ENCODE measurements at places on chromosomes 4 and X.

GRCh38 chrX:68693481-68694434 lies 46.3 kb downstream of the STARD8 start:
- H3K27me3 ChIP-seq, result no peaks in the 10 kb centered on the region
- H3K4me3 ChIP-seq, result no peak overlapping the region
- H3K36me3 ChIP-seq, result no peaks in the 10 kb centered on the region
- H3K4me1 ChIP-seq, result no peaks in the 10 kb centered on the region
- no peak overlapping the region for H3K27ac ChIP-seq

DNA sequence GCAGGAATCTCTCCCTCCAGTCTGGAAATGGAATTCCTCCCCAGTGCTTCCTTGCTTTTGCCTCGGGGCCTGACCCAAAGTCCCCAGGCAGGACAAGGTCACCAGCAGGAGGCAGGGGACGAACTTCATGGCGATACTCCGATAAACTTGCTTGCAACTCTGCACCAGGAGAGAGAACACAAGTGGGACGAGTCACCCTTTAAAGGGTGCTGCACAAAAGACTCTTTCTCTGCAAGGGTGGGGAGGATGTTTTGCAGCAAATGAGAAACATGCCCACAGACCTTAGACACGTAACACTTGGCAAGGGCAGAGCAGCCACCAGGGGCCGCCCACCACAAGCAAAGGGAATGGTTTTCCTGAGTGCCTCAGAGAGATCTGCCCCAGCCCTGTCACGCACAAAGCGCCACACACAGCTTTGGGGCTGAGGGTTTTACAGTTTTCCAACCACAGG lies at the start of gene FGFBP2:
TSS of gene FGFBP2 (minus strand) at position 175 of the 451 bp plus-strand sequence. CDS start at position 129, 46 bp downstream.
- no peak within 1 kb of the TSS for H3K4me3 ChIP-seq
- peaks cover 9% of the 10 kb centered on the region for H3K27me3 ChIP-seq
- DNase-seq, result peak; percentile 59
- no peaks in the 10 kb centered on the region for H3K4me1 ChIP-seq
- no peak within 1 kb of the TSS for H3K27ac ChIP-seq

GRCh38 chr4:149972407-149972806 lies 105.8 kb upstream of the DCLK2 start:
- no peaks in the 10 kb centered on the region for H3K4me1 ChIP-seq
- H3K36me3 ChIP-seq, result no peaks in the 10 kb centered on the region
- H3K27me3 ChIP-seq, result no peaks in the 10 kb centered on the region
- no peak overlapping the region for H3K4me3 ChIP-seq
- no peak for DNase-seq
- H3K27ac ChIP-seq, result no peak overlapping the region

DNA sequence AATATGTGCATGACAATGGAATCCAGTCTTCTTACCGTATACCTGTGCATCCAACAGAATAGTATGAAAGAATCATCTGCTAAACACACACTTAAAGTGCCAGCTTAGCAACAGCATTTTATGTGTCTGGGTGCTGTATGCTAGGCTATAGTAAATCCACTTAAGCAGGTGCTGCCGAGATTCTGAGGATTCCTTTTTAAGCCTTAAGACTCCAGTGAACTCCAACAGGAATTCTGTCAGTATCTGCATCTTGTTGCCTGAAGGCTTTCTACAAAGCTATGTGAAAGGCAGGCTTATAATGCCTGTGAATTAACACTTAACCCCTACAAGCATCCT lies 1076.4 kb upstream of the PABPC4L start:
- no peak overlapping the region for H3K27ac ChIP-seq
- no peak for DNase-seq
- no peaks in the 10 kb centered on the region for H3K27me3 ChIP-seq
- no peak overlapping the region for H3K4me3 ChIP-seq

DNA sequence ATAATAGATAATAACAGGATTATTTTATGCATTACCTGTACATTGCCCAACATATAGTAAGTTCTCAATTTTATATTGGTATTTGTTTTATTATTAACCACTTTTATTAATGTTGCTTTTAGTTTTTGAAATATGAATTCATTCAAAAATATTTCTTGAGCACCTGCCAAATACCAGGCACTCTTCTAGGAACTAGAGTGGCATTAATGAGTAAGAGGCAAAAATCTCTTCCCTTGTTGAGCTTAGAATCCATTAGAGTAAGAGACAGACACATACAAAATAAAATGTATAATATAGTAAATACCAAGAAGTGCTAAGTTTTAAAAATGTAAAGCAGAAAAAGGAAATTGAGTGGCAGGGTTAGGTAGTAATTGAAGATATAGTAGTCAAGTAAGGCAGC lies 45.8 kb downstream of the TET2 start:
- no peaks in the 10 kb centered on the region for H3K4me1 ChIP-seq
- DNase-seq, result no peak
- H3K4me3 ChIP-seq, result no peak overlapping the region
- H3K27me3 ChIP-seq, result no peaks in the 10 kb centered on the region

- DNase-seq, result no peak
- H3K27ac ChIP-seq, result no peak overlapping the region
- H3K27me3 ChIP-seq, result no peaks in the 10 kb centered on the region
- H3K4me3 ChIP-seq, result no peak overlapping the region
- no peaks in the 10 kb centered on the region for H3K36me3 ChIP-seq
- H3K4me1 ChIP-seq, result no peaks in the 10 kb centered on the region
Measured at GRCh38 chrX:113919387-113919786, 664.5 kb upstream of the HTR2C start.

GRCh38 chr4:147854154-147854553 lies 122.3 kb downstream of the ARHGAP10 start:
- H3K4me1 ChIP-seq, result no peaks in the 10 kb centered on the region
- H3K36me3 ChIP-seq, result no peaks in the 10 kb centered on the region
- H3K27me3 ChIP-seq, result no peaks in the 10 kb centered on the region
- no peak overlapping the region for H3K27ac ChIP-seq
- no peak overlapping the region for H3K4me3 ChIP-seq

DNA sequence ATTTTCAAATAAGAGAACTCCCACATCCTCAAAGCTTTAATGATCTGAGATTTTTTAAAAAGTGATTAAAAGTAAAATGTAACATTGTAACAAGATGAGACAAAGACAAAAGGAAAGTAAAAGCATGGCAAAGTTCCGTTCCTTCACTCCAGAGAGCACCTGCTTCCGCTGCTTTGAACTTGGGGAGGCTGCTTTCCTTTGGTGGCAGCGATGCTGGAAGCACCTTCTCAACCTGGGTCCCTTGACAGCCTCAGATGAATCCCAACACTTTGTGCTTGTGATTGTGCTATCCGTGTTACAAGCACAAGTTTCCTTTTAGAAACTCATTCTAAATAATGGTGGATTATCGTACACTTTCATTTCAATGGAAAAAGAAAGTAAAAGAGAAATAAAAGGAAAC lies 59.7 kb downstream of the HADH start:
- no peak overlapping the region for H3K4me3 ChIP-seq
- peaks cover 81% of the 10 kb centered on the region for H3K36me3 ChIP-seq
- no peaks in the 10 kb centered on the region for H3K27me3 ChIP-seq
- no peak for DNase-seq

DNA sequence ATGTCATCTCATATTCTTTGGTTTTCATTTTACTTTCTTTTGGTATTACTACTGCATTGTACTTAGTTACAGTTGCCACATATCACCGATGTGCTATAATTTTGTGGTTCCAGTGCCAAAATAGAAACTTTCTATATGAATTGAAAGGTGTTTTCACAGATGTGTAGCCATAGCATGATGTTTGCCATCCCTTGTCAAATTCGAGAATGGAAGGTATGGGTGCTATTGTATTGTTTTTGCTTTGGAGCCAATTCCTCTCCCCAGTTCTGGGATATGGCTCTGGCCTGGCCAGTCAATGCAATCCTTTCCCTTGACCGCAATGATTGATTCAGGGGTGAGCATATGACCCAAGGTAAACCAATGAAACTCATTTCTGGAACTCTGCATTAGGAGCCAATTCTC lies 86.2 kb upstream of the RPS6KA3 start:
- no peak for DNase-seq
- no peaks in the 10 kb centered on the region for H3K36me3 ChIP-seq
- no peaks in the 10 kb centered on the region for H3K27me3 ChIP-seq
- H3K27ac ChIP-seq, result no peak overlapping the region
- H3K4me1 ChIP-seq, result no peaks in the 10 kb centered on the region

DNA sequence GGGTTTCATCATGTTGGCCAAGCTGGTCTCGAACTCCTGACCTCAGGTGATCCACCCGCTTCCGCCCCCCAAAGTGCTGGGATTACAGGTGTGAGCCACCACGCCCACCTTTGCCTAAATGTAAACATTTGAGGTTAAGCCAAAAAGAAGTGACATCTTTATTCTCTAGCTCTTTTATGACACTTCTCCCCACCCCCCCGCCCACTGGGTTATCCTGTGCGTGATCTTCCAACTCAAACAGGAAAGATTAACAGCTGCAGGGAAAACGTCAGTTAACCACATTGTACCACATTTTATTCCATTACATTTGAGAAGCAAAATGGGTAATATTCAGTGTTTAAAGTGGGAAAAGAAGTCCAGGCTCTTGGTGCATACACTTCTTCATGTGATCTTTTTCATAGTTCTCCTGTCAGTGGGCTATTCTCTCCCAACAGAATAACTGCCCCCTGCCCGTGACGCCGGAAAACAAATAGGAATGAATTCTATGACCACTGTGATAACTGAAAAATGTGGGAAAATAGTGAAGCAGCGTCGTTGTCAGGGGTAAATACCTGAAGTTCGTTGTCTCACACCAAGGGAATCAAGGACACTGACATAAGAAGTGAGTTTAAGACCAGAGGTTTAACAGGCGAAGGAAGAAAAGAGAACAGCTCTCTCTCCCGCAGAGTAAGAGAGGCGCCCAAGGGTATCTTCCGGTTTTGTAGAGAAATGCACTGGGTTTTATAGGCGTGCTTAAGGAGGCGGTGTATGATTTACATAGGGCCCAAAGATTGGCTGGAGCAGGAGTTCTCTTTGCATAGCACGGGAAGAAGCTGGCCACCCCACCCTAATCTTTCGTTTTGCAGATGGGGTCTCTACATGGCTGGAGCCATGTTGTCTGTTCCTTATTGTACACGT lies 9.7 kb upstream of the SRD5A3 start:
- no peaks in the 10 kb centered on the region for H3K27me3 ChIP-seq
- no peaks in the 10 kb centered on the region for H3K36me3 ChIP-seq
- peaks cover 22% of the 10 kb centered on the region for H3K4me1 ChIP-seq
- DNase-seq, result peak; percentile 84
- H3K4me3 ChIP-seq, result peak overlapping the region; percentile 46
- peak overlapping the region; percentile 94 for H3K27ac ChIP-seq

DNA sequence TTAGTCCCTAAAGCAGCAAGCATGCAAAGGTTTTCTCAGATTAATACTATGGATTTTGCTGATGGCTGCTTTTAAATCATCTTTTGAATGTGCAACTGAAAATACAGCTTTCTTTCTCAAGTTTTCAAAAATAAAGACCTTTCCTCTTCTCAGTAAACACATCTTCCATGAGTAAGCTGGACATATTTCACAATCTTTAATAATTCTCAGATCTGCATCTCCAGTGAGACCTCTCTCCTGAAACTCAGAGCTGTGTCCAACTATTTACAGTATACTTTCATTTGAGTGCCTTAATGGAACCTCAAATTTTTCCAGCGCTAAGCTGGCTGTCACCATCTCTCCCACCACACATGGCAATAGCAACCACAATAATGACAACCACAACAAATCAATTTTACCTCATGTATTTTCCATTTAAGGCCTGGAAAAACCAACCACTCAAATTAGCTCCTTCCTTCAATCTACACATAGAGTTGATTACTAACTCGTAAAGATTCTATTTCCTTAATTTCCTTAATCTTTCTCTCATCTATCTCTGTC lies 192.4 kb upstream of the RPL34 start:
- H3K36me3 ChIP-seq, result no peaks in the 10 kb centered on the region
- no peaks in the 10 kb centered on the region for H3K27me3 ChIP-seq
- H3K27ac ChIP-seq, result no peak overlapping the region
- H3K4me1 ChIP-seq, result peaks cover 19% of the 10 kb centered on the region
- no peak overlapping the region for H3K4me3 ChIP-seq

- no peak overlapping the region for H3K27ac ChIP-seq
- no peak for DNase-seq
- no peaks in the 10 kb centered on the region for H3K27me3 ChIP-seq
Measured at GRCh38 chr4:44965435-44966095, 239.2 kb upstream of the GNPDA2 start.

DNA sequence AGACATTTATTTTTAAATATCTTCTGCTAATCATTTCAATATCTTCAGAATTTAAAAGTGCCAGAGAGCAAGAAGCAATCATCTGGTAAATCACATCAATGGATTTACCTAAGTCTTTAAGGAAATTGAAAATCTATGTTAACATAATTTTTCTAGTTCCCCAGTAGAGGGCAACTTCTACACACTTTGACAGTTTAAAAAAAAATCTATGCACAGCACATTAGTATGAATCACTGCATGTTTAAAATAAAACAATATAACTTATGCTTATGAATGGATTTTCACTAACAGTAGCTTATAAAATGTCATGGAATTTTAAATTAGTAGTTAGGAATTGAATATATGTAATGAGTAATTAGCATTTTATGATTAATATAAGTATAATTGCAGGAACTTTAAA lies 126.5 kb downstream of the REELD1 start:
- H3K27ac ChIP-seq, result no peak overlapping the region
- no peak overlapping the region for H3K4me3 ChIP-seq
- no peaks in the 10 kb centered on the region for H3K27me3 ChIP-seq
- no peaks in the 10 kb centered on the region for H3K4me1 ChIP-seq
- no peak for DNase-seq

DNA sequence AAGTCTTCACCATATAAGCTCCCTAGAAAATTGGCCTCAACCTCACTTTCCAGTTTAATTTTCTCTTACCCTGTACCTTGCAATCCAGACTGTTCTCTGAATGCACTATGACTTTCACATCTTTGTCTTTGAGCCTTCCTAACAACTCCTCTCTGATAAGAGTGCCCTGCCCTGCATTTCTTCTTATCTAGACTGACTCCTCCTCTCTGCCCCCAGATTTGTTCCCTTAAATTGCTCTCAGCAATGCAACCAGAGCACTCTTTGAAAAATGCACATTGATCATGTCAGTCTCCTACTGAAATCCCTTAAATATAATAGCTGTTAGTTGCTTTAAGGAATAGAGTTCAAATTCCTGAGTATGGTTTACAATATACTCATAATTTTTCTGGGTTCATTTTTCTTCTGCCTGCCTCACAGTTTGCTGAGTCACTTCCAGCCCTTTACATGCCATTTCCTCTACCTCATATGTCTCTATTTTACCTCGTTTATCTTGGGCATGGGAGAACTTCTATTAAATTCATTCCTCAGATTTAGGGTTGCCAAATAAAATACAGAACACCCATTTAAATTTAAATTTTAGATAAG lies 582.7 kb upstream of the AADAT start:
- no peaks in the 10 kb centered on the region for H3K36me3 ChIP-seq
- no peak for DNase-seq
- H3K27ac ChIP-seq, result no peak overlapping the region
- H3K4me3 ChIP-seq, result no peak overlapping the region

- no peak overlapping the region for H3K27ac ChIP-seq
- no peaks in the 10 kb centered on the region for H3K4me1 ChIP-seq
- no peaks in the 10 kb centered on the region for H3K36me3 ChIP-seq
- H3K27me3 ChIP-seq, result no peaks in the 10 kb centered on the region
Measured at GRCh38 chrX:1360171-1360570, 23.6 kb downstream of the IL3RA start.

GRCh38 chr4:48193096-48193836 lies 59.2 kb upstream of the TXK start:
- no peak for DNase-seq
- no peaks in the 10 kb centered on the region for H3K4me1 ChIP-seq
- no peak overlapping the region for H3K4me3 ChIP-seq
- no peak overlapping the region for H3K27ac ChIP-seq
- no peaks in the 10 kb centered on the region for H3K36me3 ChIP-seq
- H3K27me3 ChIP-seq, result no peaks in the 10 kb centered on the region

Data from DND-41 (cell line).